ENCODE measurements at places on chromosomes 4 and X. TPM values are rescaled to one million over a fixed set of nuclear protein-coding genes. Genes with fewer than 3 reads are reported as not detected.

- no peak for DNase-seq
Measured at GRCh38 chr4:66571145-66571695, 900.9 kb upstream of the EPHA5 start.

DNA sequence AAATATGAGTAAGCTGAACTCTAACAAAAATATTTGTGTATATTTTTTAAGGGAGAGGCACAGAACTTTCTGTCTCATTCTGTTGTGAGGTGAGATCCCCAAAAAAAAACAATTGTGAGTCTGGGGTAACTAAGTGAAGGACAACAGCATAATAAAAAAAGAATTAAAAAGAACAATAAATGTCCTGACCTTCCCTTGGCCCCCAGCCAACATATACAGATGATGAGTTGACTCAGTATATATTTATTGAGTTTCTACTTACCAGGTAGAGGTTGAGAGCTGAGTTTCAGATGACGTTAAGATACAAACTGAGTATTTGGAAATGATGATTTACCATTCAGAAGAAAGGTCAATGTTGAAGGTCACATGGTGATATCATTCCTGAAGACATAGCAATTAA is 239.5 kb downstream of the KCNIP4 start:
- DNase-seq = no peak

- DNase-seq = no peak
Measured at GRCh38 chr4:65865489-65865888, 195.2 kb upstream of the EPHA5 start.

DNA sequence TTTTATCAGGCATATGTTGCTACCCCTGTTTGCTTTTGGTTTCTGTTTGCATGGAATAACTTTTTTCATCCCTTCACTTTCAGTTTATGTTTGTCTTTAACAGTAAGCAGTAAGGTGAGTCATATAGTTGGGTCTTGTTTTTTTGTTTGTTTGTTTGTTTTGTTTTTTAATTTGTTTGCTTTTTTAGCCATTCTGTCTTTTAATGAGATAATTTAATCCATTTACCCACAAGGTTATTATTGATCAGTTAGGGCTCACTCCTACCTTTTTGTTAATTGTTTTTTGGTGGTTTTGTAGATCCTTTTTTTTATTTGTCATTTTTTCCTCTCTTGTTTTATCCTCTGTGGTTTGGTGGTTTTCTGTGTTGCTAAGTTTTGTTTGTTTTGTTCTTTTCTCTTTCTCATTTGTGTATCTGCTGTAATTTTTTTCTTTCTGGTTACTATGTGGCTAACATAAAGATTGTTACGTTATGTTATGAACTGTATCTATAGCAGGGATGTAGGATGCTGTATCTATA is 379.5 kb upstream of the MAD2L1 start:
- no peak for DNase-seq

- no peak for DNase-seq
Measured at GRCh38 chr4:73344106-73344505, 60.0 kb upstream of the ALB start.

- DNase-seq = no peak
Measured at GRCh38 chr4:76156635-76157034, 8.4 kb upstream of the NUP54 start.

DNA sequence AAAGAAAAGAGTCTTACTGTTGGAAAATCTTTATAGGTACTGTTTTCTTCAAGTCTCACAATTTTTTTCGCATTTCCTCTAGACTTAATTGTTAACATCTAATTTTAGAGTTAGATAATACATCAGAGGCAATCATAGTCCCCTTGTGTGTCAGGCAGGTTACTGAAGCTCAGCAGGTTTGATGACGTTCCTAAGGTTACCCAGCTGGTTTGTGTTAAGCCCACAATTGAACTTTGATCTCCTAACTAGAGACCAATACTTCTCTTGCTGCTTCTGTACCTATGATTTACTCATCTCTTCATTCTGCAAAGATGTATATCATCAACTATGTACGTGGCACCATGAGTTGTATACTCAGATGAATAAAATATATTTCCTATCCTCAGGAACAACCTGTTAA is 131.6 kb upstream of the STIM2 start:
- DNase-seq = no peak

- peak; percentile 59 for DNase-seq
Measured at GRCh38 chrX:41661366-41662095, 27.2 kb upstream of the GPR34 start.

TMPRSS11A gene
- not detected for total RNA-seq

GLRA3 gene
- total RNA-seq = not detected

LDB2 gene
- 4.9 TPM for total RNA-seq

BMX gene
- not detected for total RNA-seq
